T-helper 2 cell treated with Interferon-gamma antibody and Interleukin-4, amounts not matched to agents 5 μg/mL and 100 μg/mL, for 36 hours (primary cell): ENCODE measurements at places on chromosomes 3 and 15.
A peak's percentile ranks its signal among the peaks of the same experiment; 100 is the strongest.

- DNase-seq, result no peak
These were observed 84.4 kb upstream of the MEX3B start for GRCh38 chr15:82130248-82130647.

DNA sequence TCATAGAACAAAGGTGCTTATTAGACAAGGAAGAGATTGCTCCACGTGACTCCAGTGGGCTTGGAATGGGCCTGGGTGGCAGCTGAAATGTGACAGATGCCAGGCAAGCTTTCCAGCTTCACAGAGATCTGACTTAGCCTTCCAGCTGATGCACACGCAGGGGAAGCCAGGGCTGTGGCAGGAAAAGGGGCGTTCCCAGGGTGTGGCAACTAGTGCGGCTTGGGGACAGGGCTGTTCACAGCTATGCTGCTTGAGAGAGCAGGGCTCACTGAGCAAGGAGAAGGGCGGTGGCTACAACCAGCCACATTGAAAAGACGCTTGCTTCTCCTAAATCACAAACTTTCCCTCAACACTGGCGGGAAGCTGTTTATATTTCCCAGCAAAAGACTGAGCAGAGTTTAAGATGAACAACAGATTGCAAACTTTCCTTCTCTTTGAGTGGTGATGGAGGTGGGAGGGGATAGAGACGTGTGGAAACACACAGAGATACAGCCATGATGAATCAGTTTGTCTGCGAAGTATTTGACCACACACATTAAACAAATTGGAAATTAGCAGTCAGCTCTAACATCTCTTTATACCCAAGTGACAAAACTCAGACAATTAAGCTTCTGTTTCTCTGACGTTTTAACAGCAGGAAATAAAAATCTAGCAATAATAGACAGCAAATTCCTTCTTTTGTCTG lies 127.5 kb downstream of the BDH1 start:
- peak; percentile 66 for DNase-seq

DNA sequence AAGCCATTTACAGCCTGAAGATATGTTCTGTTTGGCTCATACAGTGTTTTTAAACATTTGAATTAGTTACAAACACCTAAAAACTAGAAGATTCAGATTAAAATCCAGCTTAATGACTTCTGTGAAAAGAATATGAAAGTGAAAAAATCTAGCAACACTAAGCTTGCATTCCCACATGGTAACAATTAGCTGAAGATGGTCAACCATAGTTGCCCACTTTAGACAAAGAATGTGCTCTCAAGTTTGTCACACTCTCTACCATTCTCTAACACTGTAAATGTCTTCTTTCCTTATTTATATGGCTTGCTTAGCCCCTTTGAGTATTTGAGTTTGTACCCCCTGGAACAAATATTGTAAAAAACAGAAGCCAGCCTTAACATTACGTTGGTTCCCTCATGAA lies 32.7 kb downstream of the HDGFL3 start:
- DNase-seq, result no peak

GRCh38 chr15:90883526-90883975 lies 753 bp upstream of the FES start:
- no peak for DNase-seq

DNA sequence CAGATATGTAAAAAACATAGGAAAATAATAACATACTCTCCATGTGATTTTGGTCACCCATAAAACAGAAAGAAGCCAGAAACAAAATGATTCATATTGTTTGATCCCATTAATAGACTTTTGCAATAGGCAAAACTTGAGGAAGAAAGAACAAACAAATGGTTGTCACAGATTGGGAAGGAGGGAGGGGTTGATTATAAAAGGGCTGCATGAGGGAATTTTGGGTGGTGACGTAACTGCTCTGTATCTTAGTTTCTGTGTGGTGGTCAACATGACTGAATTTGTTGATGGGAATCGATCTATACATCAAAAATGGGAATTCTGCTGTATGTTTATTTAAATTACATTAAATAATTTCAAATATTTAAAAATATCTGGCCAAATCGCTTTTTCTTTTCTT lies 86.3 kb downstream of the P3H2 start:
- no peak for DNase-seq
